ENCODE measurements at places on chromosomes 3 and 15. TPM values are rescaled to one million over a fixed set of nuclear protein-coding genes. Genes with fewer than 3 reads are reported as not detected.

P2RY1 gene
- 0.32 TPM for total RNA-seq

SELENOS gene
- total RNA-seq: 84.6 TPM

GRCh38 chr3:16741890-16742289, 136.7 kb upstream of the DAZL start:
- DNase-seq: no peak

GRCh38 chr3:151305775-151306151, 10.9 kb downstream of the GPR87 start:
- no peak for DNase-seq

DNA sequence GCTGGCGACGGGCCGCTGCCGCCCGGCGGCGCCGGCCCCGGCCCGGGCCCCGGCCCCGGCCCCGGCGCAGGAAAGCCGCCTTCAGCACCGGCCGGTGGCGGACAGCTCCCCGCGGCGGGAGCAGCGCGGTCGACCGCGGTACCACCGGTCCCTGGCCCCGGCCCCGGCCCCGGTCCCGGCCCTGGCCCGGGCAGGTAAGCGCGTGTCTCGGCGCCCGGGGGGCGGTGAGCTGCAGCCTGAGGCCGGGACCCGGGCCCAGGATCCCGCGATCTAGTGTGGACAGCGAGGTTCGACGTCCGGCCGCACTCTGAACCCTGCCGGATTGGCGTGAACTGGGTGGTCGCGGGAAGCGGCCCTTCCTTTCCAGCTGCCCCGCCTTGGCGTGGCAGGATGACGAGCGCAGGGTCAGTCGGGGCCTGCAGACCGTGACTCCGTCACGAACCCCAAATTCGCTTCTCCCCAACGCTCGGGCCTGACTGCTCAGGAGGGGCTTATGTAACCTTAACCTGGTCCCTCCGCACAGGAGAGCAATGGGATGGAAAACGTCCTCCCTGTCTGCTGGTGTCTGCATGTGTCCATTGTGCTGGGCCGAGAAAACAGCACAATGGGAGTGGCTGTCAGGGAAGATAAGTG, 472 bp downstream of the BSN start:
- DNase-seq: peak; percentile 35

All from fibroblast of villous mesenchyme (primary cell).